ENCODE measurements at places on chromosomes 11 and 22.
A peak's percentile ranks its signal among the peaks of the same experiment; 100 is the strongest.

DNA sequence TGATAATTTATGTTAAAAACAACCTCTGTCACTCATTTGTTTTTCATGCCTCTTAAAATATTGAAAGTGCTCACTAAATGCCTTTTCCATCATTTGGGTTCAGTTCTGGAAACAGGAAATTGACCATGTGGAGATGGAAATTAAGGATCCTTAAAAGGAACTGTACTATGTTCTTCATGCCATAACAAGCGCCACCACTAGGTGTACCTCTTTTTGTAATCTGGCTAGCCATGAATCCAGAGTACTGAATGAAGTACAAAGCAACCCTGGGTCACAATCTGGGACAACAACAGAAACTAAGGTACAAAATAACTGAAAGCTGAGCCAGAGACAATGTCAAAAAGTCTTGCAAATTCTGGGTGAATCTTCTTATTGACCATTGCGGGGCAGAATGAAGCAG, 559.1 kb downstream of the FAM181B start:
- DNase-seq, result no peak

GRCh38 chr22:36971341-36972125, 47.7 kb downstream of the TST start:
- no peak for DNase-seq

DNA sequence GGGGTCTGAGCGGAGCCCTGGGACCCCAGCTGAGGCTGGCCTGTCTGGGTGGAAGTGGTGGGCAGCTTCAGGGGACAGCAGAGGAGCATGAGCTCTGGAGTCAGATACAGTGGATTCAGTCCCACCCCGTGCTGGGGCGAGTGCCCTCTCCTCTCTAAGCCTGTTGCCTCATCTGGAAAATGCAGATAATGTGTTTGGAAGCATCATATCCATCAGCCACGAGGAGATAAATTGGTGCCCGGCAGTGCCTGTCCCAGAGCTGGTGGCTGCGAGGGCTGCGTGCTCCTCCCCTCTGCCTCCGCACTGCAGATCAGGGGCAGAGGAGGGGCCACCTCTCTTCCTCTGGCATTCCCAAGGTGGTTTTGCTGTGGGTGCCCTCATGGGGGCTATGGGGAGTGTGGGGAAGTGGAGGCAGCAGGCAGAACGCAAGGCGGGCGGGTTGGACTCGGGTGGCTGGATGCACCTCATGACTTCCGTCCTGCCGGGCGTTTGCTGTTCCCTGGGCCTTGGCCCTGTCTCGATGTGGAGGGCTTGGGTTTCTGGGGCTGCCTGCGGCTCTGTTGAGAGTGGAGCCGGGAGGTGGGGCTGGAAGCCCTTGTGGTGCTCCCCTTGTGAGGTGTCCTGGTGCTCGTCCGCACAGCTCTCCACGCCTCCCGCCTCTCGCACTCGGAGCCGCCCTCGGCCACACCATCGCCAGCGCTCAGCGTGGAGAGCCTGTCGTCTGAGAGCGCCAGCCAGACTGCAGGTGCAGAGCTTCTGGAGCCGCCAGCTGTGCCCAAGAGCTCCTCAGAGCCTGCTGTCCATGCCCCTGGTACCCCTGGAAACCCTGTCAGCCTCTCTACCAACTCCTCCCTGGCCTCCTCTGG, 20.9 kb downstream of the MICALL1 start:
- DNase-seq, result no peak

DNA sequence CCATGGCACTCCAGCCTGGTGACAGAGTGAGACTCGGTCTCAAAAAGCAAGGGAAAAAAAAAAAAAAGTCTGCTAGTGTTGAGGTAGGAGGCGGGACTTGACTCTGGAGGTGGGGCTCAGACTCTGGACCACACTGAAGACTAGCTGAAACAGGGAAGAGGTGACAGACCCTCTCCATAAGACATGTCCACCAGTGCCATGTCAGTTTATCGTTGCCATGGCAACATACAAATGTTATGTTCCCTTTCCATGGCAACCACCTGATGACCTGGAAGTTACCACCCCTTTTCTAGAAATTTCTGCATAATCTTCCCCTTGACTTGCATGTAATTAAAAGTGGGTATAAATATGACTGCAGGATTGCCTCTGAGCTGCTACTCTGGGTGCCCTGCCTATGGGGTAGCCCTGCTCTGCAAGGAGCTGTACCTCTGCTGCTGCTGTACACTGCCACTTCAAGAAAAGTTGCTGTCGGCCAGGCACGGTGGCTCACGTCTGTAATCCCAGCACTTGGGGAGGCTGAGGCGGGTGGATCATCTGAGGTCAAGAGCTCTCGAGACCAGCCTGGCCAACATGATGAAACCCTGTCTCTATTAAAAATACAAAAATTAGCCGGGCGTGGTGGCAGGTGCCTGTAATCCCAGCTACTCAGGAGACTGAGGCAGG, 55.1 kb downstream of the KIAA1671 start:
- DNase-seq, result no peak

- DNase-seq, result no peak
These were observed 69.6 kb upstream of the PITPNB start for GRCh38 chr22:27988704-27989103.

DNA sequence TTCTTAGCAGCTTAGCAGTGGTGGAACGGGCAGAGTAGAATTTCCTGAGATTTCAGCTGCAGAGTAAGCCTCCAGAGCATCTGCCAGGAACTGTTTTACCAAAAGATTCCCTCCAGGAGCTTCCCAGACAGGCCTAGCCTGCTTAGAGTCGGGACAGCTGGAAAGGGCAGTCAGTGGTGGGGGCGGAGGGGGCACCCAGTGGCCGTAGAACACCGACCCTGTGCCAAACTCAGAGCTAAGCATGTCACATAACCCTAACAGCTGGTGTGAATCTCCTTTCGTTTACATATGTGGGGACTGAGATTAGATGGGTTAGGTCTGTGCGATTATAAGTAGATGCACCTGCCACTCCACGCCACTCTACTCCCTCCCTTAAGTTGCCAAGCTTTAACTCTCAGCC, 80.0 kb upstream of the CRTAM start:
- DNase-seq, result no peak

- no peak for DNase-seq
These were observed 17.0 kb downstream of the SLC43A1 start for GRCh38 chr11:57498540-57498939.

DNA sequence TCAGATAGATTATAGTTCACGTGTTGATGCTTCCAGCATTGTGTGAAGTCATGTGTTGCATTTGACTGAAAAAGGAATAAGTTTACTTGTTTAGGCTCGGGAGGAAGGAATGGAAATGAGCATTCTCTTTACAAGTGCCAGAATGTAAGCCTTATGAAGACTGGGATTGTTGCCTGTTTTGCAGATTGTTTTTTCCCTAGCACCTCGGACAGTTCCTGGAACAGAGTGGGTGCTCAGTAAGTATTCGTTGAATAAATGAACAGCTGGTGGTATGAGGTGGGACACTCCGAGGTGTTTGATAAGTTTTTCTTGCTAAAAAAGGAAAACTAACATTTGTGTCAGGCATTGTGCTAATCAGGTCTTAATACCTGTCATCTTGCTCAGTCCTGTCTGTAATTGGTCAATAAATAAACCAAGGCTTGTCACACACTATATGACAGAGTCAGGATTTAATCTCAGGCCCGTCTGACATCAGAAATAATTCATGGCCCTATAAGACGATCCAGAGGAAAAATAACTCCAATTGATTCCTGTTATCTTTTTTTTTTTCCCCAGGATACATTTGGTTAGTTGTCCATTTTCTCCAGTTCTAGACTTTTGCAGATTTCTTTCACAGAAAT, 304.7 kb downstream of the NELL1 start:
- DNase-seq, result no peak

GRCh38 chr11:65425971-65426838, 3.6 kb downstream of the NEAT1 start:
- DNase-seq, result peak; percentile 24

GRCh38 chr22:44972363-44973083, 37.3 kb downstream of the PHF21B start:
- DNase-seq, result no peak

- no peak for DNase-seq
These were observed 198.9 kb upstream of the ZC3H12C start for GRCh38 chr11:109894242-109894641.

DNA sequence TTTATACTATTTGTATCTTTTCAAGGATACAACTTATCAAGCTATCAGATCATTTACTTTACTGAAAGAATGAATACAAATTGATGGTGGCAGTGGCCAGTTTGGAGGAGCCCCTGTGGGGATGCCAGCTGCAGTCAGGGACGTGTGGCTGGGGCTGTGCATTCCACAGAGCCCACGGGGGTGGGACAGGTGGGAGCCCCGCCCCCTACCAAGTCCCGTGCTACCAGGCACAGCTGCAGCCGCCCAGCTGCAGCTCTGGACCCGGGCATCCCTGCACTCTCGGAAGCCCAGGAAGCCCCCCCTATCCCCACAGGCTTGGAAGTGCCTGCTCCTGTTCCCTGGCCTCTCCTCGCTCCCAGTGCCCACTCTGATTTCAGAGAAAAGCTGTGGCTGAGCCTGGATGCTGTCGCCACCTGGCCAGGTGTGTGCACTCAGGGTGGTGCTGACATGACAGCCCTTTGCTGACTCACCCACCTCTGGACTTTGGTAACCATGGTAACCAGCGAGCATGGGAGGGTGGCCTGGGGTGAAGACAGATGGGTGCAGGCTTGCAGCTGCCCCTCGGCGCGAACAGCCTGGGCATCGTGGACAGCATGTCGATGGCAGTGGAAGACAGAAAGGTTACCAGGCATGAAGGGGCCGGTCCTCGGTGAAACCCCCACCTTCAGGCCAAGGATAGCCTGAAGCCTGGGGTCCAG, 138.1 kb downstream of the SBF2 start:
- DNase-seq, result no peak

DNA sequence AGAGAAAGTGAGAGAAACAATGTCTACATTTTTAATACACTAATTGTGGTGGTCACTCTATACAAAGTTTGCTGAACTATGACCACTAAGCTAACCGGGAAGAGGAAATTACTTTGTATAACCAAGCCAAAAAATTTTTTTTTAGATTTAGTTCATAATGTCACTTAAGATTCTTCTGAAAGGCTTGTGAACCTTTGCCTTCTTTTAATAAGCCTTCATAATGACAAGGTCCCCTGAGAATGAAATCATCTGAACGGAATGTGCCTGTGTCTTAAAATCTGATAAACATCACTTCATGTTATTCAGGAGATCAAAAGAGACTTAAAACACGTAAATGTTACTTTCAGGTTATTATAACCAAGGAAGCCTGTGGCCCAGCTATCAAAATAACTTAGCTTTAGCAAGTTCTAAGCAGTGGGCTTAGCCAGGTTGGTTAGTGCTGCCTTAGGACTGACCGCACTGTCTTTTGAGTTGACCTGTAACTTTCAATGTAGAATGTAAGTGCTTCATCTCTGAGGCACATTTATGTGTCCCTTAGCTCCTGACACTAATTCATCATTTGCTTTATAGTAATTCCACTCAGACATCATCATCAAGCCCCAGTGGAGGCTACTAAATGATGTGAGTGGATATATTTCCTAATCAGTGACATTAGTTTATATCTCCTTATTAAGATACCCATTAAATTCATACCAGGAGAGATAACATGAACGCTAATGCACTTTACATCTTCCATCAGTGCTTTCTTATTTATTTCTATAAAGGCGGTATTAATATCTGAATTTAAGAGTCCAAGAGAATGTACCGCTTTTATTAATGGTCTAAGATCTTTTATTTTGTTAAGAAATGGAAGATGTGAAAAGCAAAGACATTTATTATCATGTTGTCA, 122.5 kb downstream of the WNT11 start:
- no peak for DNase-seq

- no peak for DNase-seq
These were observed 18.2 kb downstream of the PATZ1 start for GRCh38 chr22:31327806-31328543.

- no peak for DNase-seq
These were observed 45.8 kb upstream of the SLN start for GRCh38 chr11:107757661-107758060.

GRCh38 chr11:13784441-13784840, 116.0 kb downstream of the FAR1 start:
- DNase-seq, result no peak

DNA sequence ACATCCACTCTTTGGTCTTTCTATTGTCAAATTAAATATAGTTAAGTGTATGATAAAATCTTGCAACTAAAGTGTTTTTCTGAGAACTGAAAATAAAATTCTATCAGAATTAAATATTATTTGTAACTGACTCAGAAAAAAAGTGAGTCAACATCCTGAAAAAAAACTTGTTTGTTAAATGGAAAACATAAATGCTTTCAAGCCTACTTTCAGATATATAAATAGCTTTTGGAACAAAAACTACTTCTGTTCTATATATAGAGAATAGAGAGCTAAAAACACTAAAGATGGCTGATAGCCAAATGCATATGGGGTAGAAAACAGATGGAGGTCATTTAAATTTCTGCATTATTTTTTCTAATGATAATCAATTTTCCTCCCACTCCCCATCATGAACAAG, 61.8 kb downstream of the PIK3C2A start:
- peak; percentile 43 for DNase-seq

GRCh38 chr11:30826911-30827310, 240.8 kb upstream of the MPPED2 start:
- DNase-seq, result no peak

DNA sequence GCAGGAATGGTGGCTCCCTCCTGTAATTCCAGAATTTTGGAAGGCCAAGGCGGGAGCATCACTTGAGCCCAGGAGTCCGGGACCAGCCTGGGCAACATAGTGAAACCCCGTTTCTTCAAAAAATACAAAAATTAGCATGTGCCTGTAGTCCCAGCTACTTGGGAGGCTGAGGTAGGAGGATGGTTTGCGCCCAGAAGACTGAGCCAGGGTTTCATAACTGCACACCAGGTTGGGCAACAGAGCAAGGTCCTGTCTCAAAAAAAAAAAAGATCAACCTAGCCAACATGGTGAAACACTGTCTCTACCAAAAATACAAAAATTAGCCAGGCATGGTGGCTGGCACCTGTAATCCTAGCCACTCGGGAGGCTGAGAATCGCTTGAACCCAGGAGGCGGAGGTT, 6.4 kb downstream of the A4GALT start:
- no peak for DNase-seq

DNA sequence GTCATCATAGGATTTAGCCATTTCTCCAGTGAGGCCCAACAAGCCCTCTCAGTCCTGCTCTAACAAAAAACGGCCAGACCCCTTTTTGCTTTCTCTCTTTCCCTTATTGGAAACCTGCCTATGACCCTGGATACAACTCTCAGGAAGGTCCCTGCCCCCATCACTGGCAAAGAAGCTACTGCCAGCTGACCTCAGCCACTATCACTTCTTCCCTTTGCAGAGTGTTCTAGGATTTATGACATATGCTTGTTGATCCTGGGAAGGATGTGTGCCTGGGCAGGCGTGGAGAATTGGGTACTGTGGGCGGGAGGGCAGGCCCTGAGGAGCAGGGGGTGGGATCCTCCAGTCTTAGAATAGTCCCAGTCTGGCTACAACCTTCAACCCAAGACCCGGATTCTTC, 7.5 kb downstream of the PGAP2 start:
- DNase-seq, result no peak

- no peak for DNase-seq
These were observed 4.4 kb downstream of the EFEMP2 start for GRCh38 chr11:65868076-65868667.

- no peak for DNase-seq
These were observed 16.3 kb downstream of the EPS8L2 start for GRCh38 chr11:722346-722811.

- DNase-seq, result no peak
These were observed 266.9 kb upstream of the NARS2 start for GRCh38 chr11:78841456-78842060.

GRCh38 chr11:37595845-37596244, 997.8 kb upstream of the RAG2 start:
- DNase-seq, result no peak
